ENCODE measurements at places on chromosomes 7 and 10. TPM values are rescaled to one million over a fixed set of nuclear protein-coding genes. Genes with fewer than 3 reads are reported as not detected.

LOXL4 gene
- polyA plus RNA-seq = 4.9 TPM

SPAM1 gene
- not detected for polyA plus RNA-seq

ACSM6 gene
- polyA plus RNA-seq = 0.12 TPM

- DNase-seq = no peak
These were observed 124.4 kb downstream of the DOCK4 start for GRCh38 chr7:112081778-112082177.

DNA sequence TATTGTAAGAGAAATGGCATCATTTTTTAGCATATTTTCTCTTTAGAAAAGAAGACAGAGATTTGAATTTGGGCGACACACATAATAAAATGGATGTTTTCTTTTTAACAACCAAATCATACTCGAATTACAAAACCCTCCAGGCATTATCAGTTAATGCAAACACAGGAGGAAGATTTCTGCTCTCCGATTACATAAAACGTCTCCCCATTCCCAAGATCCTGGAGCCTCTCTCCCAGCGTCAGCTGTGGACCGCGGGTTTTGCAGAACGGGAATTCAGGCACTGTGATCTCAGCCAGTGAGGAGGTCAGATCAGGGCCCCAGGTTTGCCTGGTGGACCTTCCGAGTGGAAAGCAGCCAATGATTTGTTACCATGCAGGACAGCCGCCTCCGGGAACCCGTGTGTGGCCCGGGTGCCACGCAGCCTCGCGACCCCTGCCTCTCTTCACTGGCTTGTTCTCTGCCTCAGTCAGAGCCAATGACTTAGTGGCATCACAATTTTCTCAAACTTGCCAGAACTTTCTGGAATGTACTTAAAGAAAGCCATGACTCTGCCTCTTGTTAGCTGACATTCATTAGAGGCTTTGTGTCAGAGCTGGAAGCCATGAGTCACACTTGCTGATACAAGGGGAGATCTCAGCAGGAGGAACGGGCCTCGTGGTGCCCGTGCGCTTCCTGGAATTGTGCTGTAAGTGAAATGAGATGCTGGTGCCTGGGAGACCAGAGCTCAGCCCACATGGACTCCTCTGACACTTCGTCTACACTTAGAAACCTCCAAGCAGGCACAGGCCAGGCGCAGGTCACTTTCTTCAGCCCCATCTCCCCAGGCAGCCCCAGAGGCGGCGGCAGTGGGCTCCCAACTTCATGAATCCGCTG, 246.1 kb downstream of the KLF6 start:
- no peak for DNase-seq

GRCh38 chr10:4754143-4754542, 71.9 kb upstream of the AKR1E2 start:
- DNase-seq = no peak

DNA sequence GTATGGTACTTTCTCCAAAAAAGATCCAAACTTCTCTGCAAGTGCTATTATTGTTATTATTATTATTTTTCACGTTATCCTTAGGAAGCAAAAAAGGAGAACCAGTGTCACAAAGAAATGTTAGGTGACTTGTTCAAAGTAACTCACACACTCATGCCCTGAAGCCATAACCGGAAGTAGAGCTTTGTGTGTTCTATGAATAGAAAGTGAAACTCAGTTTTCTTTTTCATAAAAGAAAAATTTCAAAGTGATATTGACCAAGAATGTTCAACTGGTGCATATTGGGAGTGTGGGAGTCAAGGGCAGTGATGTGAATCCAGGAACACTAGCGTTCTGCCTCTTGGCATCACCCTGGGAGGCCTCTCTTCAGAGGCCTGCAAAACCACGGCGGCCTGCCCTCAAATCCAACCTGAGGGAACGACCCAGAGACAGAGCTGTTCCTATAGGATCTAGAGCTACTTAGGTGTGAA, 106.1 kb downstream of the PRKCQ start:
- no peak for DNase-seq

DNA sequence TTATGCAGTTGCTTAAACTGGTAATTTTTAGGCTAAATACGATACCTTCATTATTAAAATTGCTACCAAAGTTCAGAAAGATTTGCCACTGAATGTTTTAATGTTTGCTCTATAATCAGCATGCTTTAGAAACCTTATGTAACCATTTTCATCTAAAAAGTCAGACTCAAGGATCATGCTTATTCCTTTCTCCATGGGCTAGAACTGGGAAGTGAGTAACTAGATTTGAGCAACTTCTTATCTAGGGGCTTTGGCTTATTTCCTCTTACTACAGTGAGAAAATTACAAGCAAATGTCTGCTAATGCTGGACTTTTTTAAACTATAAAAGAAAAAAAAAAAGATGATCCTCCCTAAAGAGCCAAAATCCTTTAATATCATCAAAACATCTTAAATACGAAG, 215.9 kb downstream of the CRPPA start:
- no peak for DNase-seq

- DNase-seq = no peak
These were observed 139.8 kb downstream of the MYOF start for GRCh38 chr10:93342366-93342765.

GRCh38 chr10:59155556-59155955, 20.9 kb upstream of the PHYHIPL start:
- DNase-seq = no peak
